ELR (cell line): ENCODE measurements at places on chromosomes 7 and 10.

- DNase-seq, result peak; percentile 33
These were observed 28.6 kb upstream of the NDST2 start for GRCh38 chr10:73840056-73840402.

GRCh38 chr7:106273009-106273668 lies 11.6 kb downstream of the NAMPT start:
- DNase-seq, result no peak

GRCh38 chr7:47149971-47150370 lies 431.9 kb downstream of the TNS3 start:
- no peak for DNase-seq

- no peak for DNase-seq
These were observed 34.3 kb upstream of the HERPUD2 start for GRCh38 chr7:35729061-35729783.

- DNase-seq, result no peak
These were observed 188.3 kb downstream of the MAD1L1 start for GRCh38 chr7:2044311-2044882.

DNA sequence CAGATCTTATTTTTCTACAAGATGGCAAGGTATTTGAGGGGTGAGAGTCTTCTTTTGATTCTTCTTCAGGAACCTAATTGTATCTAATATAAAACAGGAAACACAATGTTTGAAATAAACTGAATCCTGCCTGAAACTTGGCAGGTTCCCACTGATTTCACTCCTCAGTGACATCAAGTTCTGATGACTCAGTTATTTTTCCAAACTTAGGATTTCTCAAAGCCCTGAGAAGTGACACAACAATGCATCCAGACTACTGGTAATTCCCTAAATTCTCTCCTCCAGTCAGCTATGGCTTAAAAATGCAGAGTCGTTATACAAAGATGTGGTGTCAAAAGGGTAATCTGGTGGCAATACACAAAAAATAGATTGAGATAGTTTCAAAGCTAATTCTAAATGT lies 80.9 kb downstream of the ABLIM1 start:
- peak; percentile 17 for DNase-seq

DNA sequence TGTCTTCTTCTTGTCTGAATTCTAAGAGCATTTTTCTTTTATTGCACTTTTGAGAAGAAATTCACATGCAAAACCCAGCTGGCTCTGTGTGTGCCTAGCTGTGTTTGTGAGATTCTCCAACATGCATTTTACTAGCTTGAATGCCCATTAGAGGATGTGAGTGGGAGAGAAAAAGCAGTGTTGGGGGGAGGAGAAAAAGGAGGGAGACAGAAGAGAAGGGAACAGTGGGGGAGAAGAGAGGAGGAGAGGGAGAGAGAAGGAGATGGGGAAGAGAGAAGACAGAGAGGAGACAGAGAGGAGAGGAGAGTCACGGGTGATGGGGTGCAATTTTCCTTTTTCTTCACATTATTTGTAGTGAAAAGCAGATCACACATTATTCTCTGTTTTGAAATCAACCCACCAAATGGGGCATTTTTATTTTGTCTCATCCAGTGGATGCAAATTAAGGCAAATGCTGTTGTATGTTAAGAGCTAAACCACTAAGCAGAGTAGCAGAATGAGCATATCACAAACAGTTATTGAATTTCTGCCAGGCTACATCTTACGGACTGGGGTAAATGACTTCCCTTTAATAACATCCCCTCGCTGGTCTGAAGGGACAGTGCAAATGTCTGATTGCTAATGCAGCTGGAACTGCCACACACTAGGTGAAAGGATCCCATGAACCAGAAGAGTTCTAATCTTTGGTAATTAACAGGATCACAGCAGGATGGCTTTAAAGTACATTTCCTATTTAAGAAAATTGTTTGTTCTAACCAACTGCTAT lies 849 bp downstream of the LRRN3 start:
- DNase-seq, result no peak

DNA sequence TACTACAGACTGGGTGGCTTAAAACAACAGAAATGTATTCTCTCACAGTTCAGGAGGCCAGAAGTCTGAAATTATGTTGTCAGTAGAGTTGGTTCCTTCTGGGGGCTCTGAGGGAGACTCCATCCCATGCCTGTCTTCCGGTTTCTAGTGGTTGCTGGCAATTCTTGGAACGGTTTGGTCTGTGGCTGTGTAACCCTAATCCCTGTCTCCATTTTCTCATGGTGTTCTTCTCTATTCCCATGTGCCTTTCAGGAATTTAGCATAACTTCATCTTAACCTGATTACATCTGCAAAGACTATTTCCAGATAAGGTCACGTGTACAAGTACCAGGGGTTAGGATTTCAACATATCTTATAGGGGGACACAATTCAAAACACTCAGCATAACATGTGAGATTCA lies 73.2 kb downstream of the FAM241B start:
- no peak for DNase-seq

- no peak for DNase-seq
These were observed 61.8 kb downstream of the OAT start for GRCh38 chr10:124356701-124357560.

DNA sequence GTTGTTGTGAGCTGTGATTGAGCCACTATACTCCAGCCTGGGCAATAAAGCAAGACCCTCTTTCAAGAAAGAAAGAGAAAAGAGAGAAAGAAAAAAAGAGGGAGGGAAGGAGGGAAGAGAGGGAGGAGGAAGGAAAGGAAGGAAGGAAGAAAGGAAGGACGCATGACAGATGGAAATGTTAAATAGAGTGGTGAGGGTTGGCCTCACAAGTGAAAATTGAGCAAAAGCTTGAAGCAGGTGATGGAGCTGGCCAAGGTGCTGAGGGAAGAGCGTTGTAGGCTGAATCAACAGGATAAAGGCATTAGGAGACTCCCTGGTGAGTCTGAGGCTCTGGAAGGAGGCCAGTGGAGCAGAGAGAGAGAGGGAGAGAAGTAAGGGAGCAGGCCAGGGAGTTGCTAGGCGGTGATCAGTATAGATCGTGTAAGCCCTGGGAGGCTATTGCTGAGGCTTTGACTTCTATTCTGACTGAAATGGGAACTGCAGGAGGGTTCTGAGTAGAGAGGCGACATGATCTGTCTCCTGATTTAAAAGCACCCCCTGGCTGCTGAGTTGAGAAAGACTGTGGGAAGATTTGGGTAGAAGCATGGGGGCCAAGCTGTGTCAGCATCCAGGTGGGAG lies 26.5 kb upstream of the TMEM248 start:
- DNase-seq, result peak; percentile 24

DNA sequence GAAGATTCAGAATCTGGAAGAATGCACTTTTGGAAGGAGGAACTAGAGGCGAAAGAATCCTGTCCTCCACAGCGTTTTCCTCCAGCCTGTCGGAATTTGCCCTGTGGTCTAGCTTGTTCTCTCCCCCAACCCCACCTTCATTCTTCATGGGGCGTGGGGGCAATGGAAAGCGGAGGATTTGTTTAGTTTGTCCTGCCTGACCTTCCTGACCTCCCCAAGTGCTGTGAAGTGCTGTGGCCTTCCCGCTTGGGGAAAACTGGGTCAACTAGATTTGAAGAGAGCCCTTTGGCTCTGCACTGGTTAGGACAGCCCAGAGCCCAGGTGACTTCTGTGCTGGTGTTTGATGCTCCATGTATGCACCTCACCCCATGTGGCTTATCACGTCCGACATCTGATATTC lies 49.1 kb downstream of the GATA3 start:
- DNase-seq, result no peak

- DNase-seq, result no peak
These were observed 4.5 kb downstream of the CPA2 start for GRCh38 chr7:130270947-130271800.

DNA sequence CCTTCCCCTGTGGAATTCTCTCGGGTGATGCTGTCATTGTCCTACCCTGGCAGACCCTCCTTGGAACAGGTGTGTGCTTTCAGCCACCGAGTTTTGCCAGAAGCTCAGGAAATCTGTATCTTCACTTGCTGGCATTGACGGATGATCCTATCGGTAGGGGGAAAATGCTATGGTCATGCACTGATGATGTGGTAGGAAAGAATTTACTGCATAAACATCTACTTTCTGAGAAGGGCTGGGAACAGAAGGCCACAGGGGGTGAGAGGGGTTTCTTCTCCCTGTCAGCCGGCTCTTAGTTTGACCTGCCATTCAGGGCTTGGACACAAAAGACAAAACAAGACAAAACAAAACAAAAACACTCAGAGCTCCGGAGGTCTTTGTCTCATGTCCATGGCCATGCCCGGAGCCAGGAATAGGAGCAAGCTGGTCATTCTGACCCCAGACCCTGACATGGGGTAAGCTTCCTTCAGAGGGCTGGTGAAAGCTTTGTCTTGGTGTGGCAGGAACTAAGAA lies 43.6 kb upstream of the CARD11 start:
- peak; percentile 40 for DNase-seq

DNA sequence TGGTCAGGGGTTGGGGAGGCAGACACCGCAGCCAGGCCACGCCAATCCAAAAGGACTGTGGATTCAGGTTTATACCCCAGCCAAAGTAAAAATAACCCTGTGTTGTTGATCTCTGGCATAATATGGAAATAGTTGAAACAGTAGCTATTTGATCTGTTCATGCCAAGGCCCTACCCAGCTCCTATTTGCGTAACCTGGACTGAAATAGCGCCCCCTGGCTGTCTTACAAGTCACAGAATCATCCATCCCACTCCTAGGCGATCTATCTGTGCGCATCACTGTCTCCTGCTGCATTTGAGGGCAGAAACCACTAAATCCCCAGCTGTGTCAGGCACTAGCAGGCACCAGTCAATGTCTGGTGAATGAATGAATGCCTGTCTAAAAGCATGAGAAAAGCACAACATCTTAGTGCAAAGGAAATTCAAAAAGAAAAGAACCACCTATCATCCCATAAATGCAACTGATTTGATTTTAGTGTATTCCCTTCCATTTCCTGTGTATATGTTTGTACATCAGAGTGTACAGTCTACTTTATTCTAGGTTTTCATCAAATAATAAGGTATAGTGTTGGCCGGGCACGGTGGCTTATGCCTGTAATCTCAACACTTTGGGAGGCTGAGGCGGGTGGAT lies 160.0 kb downstream of the SLIT1 start:
- DNase-seq, result peak; percentile 47

- no peak for DNase-seq
These were observed 35.4 kb upstream of the CFAP46 start for GRCh38 chr10:132977807-132978206.

- DNase-seq, result no peak
These were observed 31.9 kb downstream of the WDR11 start for GRCh38 chr10:120883071-120883470.

GRCh38 chr7:129784783-129785684 lies 167.7 kb downstream of the UBE2H start:
- no peak for DNase-seq

- DNase-seq, result no peak
These were observed 379.4 kb upstream of the KIAA1217 start for GRCh38 chr10:23829556-23829955.

DNA sequence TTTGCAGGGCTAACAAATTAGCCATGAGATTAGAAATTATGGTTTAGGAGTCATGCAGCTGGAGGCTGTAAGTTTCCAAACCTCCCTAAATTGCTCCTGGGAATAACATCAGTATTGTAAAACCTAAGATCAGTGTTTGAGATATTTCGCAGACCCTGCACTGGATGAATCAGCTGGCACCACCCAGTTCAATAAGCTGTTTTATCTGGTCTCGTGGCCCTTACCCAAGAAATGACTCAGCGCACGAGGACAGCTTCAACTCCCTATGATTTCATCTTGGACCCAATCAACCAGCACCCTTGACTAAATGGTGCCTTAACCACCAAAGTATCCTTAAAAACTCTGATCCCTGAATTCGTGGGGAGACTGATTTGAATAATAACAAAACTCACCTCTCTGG lies 482.0 kb upstream of the PCDH15 start:
- DNase-seq, result no peak

GRCh38 chr7:155581107-155581830 lies 34.9 kb upstream of the CNPY1 start:
- no peak for DNase-seq

- peak; percentile 20 for DNase-seq
These were observed 19.3 kb upstream of the ING3 start for GRCh38 chr7:120931243-120931642.

DNA sequence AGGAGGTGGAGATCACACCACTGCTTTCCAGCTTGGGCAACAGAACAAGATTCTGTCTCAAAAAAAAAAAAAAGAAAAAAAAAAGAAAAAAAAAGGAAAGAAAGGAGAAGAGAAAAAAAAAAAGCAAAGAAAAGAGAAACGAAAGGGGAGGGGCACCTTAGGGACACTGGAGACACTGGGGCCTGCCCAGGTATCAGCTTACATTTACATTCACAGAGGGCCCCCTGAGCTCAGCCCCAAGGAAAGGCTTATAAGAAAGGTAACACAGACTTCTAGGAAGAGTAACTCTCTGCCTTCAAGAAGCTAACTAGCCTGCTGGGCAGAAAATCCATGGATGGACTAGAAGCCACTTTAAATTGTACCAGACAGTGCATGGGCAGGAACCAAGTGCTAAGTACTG lies 108.8 kb downstream of the NPY start:
- DNase-seq, result no peak

DNA sequence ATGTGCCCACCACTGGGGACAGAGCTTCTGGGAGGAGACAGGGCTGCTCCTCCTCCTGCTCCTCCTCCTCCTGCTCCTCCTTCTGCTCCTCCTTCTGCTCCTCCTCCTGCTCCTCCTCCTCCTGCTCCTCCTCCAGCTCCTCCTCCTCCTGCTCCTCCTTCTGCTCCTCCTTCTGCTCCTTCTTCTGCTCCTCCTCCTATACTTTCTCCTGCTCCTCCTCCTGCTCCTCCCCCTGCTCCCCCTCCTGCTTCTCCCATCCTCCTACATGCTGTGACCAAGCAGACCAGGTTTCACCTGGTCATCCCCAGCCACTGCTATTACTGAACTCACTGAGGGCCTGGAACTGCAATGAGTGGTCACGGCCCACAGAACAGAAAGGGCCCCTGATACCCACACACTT lies 154.0 kb upstream of the PPP2R2D start:
- no peak for DNase-seq

GRCh38 chr10:17734432-17735080 lies 17.4 kb upstream of the TMEM236 start:
- DNase-seq, result no peak

DNA sequence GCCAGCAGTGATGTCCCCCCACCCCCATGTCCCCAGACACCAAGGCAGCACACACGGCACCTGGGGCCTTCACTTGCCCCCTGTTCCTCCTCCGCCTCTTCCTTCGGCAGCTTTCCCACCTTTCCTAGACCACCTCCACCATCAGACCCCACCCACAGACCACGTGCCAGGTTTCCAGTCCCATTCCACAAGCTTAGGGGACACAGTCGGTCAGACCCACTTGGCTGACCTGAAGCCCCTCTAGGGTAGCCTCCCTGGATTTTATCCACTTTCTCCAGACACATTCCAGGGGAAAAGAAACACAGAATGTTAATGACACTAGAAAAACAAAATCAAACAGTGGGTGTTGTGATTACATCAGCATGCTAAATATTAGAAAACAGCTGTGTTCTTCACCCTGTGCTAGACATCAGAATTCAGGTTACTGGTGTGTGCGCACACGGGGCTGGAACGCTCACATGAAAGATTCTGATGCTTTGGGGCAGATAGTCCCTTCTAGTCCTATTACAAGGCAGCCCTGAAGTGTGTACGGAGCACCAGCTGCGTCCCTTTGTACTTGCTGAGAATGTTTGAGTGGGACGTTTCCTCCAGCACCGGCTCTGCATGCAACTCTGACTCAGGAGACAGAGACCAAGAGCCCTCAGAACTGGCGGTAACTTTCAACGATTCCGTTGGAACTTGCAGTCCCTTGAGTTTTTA lies 75.5 kb upstream of the PPP2R2D start:
- no peak for DNase-seq

GRCh38 chr10:45627412-45628048 lies 45.0 kb downstream of the ZFAND4 start:
- DNase-seq, result no peak

- no peak for DNase-seq
These were observed 241.5 kb upstream of the SP8 start for GRCh38 chr7:21028186-21028585.

GRCh38 chr10:80760914-80761371 lies 223.2 kb downstream of the SH2D4B start:
- DNase-seq, result no peak
